ENCODE measurements at places on chromosomes 5 and 9.

DNA sequence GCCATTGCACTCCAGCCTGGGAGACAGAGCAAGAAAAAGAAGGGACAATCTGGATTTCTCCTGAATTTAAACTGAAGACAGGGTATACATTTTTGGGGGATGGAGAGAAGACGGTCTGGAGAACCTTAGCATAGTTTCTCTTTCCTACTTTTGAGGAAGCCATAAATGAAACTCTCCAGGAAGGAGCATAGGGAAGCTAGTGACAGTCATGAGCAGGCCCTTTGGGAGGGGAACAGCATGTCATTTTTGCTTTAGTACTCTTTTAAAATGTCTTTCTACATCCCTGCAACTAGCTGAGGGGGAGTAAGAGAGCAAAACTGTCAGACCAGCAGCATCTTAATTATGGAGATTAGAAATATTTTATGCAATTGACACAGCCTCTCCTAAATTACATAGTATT, 8.2 kb upstream of the SLC44A1 start:
- no peak for DNase-seq

DNA sequence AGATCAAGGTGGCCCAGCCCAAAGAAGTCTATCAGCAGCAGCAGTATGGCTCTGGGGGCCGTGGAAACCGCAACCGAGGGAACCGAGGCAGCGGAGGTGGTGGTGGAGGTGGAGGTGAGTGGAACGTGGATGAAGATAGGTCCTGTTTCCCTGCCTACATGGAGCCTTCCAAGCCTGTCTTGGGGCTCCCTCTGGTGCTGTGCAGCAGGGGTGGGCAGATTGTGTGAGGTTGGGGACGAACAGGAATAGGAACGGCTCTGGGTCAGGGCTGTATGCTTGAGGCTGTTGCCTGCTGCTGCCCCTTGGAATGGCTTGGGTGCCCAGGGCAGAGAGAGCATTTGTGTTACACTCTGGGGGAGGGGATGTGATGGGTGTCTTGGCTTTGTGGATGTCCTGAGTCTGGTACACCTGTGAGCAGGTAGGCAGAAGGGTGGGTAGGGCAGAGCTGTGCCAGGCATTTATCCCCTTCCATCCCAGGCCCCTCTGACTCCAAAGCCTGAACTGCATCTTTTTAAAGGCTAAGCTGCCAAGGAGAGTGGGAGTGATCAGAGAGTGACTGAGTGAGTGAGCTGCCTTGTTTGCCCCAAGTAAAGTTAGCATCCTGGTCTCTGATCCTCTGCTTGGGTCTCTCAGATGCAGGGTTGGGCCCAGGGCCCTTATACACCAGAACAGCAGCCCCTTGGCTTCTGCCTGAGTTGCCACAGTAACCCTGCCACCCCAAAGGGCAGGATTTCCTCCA, 5.2 kb downstream of the HNRNPAB start:
- DNase-seq = no peak

GRCh38 chr9:82167296-82167695, 178.7 kb downstream of the SPATA31D1 start:
- no peak for DNase-seq

DNA sequence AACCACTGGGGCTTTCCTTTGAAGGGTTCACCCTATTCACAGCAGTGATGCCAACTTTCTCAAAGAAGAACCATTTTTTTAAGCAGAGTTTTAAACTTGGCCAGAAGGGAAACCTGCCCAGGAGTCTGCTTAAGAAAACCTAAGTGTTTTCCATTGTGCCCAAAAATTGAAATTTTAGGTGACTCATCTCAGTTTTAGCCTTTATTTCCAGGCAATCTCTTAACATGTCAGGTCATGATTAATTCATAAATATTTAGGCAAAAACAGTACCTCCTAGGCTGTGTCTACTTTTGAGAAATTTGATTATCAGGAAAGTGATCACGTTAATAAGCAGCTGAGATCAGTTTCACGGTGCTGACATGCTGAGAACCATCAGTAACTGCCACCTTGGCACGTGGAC, 61.9 kb downstream of the TLE1 start:
- no peak for DNase-seq

GRCh38 chr9:95721061-95721531, 154.4 kb upstream of the ERCC6L2 start:
- no peak for DNase-seq

- no peak for DNase-seq
Measured at GRCh38 chr5:76371960-76372322, 31.1 kb upstream of the IQGAP2 start.

- DNase-seq = no peak
Measured at GRCh38 chr9:30382271-30382670, 2002.2 kb upstream of the ACO1 start.

GRCh38 chr5:80620211-80620610, 34.2 kb upstream of the MSH3 start:
- no peak for DNase-seq

DNA sequence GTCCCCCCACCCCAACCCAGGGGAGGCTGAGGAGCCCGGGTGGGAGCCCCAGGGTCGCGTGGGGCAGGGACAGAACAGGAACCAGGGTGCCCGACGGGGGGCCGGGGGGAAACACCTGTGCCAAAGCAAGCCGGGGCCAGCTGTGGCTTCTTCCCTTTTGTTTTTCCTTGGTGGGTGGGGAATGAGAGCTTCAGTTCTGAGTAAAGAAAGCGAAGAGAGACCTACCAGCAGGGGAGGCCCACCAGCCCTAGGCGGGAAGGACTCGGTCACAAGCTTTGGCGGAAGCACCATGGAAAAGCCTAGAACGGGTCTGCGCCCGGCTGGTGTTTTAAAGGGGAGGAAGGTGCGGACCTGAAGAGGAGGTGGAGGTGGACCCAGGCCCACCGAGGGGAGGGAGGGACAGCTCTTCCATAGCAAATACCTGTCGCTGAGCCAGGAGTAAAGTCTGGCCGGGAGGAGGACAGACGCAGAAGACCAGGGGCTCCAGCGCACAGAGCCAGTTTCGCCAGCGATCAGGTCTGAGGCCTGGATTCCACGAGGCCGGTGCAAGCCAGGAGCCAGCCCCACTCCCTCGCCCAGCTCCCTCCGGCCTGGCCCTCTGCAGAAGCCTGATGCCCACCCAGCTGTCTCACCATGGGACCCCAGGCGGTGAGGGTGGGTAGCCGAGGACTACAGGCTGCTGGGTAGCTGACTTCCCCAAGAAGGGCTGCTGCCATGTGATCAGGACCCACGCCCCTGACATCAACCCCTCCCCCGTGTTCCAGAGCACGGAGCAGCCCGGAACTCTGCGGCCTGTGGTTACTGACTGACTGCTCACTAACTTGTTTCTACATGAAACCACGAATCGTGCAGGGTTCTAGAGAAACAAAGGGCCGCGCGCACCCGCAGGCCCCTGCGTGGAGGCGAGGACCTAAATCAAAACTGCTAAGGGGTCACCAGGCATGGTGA, 849 bp upstream of the MGAT1 start:
- peak; percentile 62 for DNase-seq

GRCh38 chr5:132417889-132418485, 48.5 kb downstream of the SLC22A5 start:
- no peak for DNase-seq

GRCh38 chr5:33824516-33825195, 67.1 kb downstream of the ADAMTS12 start:
- no peak for DNase-seq

- no peak for DNase-seq
Measured at GRCh38 chr5:140596321-140596741, 31.7 kb downstream of the SLC35A4 start.

GRCh38 chr5:138626333-138626944, 51.2 kb upstream of the HSPA9 start:
- no peak for DNase-seq

DNA sequence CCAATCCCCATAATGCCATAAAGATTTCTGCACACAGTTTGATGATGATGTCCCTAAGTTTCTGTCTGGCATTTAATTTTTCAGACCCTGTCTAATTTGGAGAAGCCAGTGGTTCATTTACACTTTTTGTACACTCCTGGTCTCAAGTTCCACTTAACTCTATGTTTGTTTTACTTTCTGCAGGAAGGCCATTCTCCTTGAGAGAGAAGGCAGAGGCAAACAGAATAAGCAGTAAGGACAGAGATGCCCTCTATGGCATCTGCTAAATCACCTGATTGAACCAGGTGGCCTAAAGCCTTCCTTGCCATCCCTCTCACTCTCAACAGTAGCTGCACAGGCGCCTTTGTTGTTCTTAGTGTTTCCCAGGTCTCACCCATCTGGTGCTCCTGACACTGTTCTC, 86.1 kb upstream of the LRRTM2 start:
- no peak for DNase-seq

DNA sequence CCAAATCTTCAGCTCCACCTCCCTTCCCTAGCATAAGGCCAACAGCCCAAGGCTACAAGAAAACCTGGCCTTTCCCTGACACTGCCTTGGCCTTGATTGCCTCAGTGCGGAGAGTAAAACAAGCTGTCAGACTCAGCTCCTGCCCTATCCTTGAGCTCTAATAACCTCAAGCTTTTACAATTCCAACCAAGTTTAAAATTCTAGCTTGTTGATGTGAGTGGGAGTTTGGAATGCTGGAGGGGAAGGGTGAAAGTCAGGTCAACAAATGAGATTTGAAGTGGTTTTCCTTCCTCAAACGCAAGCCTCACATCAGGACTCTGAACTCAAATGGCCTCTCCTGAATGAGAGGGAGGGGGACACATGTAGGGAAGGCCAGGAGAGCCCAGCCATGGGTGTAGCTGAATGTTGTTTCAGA, 197.0 kb upstream of the VLDLR start:
- DNase-seq = no peak

DNA sequence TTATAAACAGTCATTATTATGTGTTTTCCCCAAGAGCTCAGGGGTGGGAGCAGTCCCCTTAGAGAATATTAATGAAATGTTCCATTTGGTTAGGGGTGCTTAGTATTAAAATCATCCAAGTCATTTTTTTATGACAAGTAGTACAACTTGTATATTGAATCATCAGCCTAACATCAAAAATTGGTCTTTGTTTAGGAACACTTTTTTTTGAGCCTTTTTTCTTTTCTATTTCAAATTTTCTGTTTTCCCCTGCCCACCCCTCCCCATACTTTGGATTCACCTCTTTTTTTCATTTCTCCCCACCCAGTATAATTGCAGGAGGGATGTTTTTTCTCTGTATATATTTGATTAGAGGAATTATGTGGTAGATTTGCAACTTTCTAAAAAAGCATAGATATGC, 25.8 kb downstream of the RBM27 start:
- DNase-seq = no peak

GRCh38 chr9:131739133-131739958, 530 bp downstream of the RAPGEF1 start:
- DNase-seq = peak; percentile 24

DNA sequence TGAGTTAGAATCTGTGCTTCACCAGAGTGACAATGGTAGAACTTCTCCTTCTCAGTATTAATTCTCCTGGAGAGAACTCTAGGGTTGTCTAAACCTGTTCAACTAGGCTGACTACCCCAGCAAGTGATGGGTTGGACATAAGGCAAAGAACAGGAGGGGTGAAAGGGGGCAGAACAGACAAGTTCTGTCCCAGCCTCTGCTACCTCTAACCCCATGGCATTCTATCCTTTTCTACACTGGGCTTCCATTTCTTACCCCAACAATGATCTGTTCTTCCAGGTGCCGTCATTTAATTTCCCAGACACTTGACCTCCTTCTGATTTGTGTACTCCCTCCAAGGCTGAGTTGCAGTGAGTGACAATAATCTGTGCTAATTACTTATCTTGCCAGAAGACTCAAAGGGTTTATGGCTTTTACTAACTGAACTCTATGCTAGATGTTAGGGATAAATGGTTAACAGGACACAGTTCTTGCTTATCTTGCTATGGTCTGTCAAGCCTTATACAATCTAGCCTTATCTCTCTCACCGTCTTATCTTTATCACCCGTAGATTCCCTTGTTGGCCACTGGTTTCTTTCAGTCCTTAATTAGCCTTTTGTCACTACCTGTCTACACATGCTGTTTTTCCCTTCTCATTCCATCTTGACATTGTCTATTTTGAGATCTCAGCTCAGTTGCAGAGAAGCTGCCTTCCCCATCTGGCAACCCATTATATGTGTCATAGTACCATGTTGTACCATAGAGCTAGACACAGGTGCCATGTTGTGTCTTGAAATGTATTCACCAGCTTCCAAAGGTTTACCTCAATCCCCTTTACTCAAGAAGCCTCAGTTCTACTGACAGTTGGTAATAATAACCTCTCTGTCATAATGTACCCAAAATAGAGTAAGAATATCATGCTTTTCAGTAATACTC, 10.0 kb upstream of the MATR3 start:
- no peak for DNase-seq

DNA sequence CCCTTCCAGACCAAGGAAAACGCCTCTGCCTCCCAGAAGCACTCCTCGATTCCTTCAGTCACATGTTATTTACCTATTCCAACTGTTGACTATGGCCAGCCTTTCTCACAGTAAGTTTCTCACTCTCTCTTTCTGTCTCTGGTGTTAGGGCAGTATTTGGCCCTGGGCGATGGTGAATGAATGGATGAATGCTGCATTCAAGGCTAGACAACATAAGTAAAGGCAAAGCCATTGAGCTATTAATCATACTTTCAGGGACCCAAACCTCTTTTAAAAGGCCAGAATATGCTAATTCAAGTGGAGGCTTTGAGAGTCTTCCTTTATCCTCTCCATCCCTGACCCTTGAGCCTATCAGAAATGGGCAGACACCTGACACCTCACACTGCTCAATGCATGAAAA, 78.5 kb downstream of the SEC61B start:
- no peak for DNase-seq

DNA sequence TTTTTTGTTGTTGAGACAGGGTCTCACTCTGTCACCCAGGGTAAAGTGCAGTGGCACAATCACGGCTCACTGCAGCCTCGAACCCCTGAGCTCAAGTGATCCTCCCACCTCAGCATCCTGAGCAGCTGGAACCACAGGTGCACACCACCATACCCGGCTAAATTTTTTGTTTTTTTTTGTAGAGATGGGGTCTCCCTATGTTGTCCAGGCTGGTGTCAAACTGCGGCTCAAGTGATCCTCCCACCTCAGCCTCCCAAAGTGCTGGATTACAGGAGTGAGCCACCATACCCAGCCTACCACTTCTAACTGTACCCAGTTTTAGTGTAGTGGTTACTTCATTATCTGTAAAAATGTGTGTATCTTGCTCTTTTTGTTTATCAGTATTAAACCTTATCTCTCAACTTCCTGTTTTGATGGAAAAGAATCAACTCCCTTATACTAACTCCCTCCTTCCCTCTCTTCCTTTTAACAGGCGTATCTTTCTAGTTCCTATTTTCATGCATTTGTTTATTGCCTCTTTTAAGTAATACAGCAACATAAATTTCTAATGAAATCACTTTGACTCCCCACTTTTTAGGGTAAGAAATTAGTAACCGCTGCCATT, 33.1 kb downstream of the GRAMD2B start:
- DNase-seq = no peak

Data from activated CD4-positive, CD25-positive, alpha-beta regulatory T cell (primary cell).